ENCODE measurements at places on chromosomes 2 and 18.
A peak's percentile ranks its signal among the peaks of the same experiment; 100 is the strongest.

DNA sequence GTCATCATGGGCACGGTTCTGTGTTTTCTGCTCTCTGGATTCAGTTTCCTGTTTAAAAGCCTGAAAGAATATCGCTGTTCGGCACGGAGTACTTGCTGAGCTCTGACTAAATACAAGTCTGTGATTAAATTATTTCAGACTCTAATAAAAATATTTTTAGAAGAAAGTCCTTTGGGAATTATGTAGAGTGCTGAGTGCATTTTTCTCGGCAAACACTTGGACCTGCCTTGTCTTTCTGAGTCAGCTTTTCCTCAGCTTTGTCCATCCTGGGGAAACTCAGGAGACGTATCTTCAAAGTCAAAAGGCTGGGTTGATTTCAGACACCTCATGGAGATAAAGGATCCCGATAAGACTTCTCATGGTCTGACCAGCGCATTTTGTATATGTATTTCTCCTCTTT, 45.9 kb downstream of the IL1R2 start:
- DNase-seq, result peak; percentile 56

DNA sequence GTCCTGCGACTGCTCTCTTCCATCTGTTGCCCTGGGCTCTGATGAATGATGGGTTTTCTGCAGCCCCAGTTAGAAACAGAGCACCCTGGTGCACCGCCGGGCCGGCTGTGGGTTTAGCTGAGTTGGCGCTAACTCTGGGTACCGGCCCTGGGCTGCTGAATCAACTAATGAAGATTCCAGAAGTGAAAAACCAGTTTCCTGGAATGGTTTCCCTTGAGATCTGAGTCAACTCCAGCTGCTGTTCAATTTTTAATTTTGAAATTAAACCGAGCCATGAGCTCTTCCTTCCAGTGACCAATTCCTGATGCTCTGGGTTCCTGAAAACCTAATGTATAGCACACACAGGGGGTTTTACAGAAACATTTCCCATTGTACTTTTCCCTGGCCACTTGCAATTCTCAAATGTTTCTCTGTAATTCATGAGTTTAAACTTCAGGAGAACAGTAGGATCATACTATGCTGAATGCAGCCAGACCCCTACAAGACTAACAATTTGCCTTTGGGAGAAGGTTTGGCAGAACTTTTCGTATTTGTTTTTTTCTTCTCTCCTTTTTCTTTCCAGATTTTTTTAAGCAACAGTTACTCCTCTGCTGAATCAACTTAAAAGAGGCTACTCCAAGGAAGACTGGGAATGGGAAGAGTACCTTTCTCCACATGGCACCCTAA, 5.5 kb downstream of the COL6A3 start:
- DNase-seq, result peak; percentile 56

DNA sequence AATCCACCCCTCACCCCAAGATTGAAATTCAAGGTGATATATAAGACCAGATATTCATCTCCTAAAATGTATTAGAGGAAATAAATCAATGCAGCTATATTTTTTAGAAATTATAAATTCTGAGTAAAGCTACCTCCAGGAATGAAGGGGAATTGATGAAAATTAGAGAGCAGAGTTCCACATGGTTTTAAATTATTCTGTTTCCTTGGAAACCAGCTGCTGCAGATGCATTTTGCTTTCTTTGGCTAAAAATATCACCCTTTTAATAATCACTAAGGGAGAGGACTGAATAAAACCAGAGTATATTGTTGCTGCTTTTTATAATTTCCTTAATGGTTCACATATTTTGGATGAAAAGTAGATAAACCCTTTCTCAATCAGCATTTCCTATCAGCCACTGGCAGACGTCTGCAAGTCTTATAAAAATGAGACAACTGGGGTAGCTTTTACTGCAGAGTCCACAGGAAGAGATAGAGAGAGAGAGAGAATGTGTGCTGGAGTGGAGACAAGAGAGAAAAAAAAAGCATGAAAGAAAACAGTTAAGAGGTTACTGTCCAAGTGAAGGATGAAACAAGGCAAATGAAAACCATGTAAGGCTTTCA, 2.0 kb downstream of the CSRNP3 start:
- DNase-seq, result no peak

GRCh38 chr2:444937-445884, 157.3 kb upstream of the ALKAL2 start:
- DNase-seq, result no peak

DNA sequence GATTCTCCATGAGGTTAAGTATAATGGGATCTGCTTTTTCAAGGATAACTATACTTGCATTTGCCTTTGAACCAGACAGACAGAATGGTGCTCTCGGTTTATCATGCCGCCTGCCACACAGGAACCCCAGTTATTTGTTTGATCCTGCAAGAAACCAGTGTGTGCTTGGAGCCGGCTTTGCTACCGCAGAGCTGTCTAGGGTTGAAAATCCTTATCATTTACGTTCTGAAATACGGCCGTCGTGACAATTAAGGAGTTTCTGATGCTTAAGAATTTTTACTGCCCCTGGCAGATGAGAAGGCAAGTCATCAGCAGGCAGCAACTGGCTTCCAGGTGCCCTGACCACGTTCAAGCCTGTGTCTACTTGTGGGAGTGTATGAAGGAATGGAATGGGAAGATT, 112.0 kb downstream of the GBX2 start:
- no peak for DNase-seq

GRCh38 chr2:26157580-26157979, 15.3 kb upstream of the GAREM2 start:
- no peak for DNase-seq

- no peak for DNase-seq
Measured at GRCh38 chr18:31592506-31593157, 955 bp downstream of the TTR start.

- no peak for DNase-seq
Measured at GRCh38 chr2:211877061-211877460, 661.5 kb downstream of the ERBB4 start.

DNA sequence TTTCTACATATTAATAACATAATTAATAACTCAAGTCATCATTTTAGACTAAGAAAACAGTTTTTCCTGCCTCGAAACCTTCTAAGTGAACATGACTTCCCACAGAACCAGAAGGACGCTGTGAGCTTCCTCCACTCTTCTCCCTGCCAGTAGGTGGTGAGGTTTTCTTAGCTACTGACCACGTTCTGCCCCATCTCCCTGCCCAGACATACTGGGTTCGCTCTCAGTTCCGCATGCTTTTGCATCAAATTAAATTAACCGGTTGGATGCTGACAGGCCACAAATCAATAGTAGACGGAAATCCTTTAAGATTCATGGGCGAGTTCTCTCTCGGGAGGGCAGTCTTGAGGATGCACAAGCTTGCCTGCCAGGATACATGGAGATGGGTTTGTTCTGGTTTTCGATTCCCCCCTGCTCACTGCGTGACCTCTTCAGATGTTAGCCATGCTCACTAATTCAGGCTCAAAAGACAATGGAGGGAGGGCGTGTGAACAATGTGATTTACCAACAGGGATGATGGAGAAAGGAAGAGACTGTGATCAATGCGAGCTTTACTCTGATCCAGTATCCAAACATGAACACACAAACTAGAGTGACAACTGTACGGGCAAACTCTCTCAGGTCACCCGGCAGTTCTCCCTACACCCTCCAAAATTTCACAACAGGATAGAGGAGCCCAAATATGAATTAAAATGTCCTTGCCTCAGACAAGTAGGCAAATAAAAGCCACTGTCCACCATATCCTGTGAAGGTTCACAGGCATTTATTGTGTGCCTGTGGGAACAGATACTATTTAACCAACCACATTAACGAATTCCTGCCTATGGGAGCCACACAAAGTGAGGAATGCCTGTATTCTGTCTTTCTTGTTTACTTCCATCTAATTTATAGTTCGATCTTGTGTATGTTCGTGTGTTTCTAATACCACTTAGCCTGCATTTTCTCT, 375.7 kb downstream of the EIPR1 start:
- peak; percentile 1 for DNase-seq

All from fibroblast of villous mesenchyme (primary cell).